MV-4-11 (cell line): ENCODE measurements at places on chromosomes 6 and 20.

DNA sequence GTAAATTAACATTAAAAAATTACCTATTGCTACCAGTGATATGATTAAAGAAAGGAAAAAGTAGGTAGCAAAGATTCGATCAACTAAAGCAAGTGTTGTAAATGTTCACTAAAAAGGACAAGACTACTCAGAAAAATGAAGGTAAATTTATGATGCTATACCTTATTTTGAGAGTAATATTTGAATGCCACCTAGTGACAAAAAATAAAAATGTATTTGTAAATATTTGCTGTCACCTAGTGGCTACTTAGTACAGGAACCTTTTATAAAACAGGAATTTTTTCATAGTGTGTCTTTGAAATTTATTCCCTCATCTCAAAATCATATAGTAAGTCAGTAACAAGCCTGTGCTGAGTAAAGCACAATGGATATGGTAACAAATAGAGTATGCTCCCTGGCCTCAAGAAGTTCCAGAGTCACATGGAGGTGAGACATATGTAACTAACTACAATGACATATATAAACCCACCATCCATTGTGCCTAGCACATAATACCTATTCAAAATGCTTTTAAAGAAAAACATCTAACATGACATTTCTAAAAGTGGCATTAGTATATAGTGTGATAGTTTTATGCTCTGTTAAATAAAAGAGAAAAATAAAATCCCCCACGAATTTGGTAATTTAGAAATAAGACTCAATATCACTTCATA lies 193.1 kb upstream of the SIM1 start:
- DNase-seq: peak; percentile 30

DNA sequence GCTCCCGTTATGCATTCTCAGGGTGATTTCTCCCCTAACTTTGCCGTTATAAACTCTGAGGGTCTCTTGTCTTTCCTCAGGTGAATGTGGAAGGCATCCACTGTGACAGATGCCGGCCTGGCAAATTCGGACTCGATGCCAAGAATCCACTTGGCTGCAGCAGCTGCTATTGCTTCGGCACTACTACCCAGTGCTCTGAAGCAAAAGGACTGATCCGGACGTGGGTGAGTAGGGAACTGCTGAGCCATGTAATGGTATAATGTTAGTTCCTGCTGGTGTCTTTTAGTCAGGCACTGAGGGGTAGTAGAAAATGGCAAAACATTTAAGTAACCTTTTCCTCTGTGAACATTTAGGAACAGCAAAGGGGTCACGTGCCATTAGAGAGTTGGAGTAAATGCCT lies 395.4 kb downstream of the ARHGAP18 start:
- no peak for DNase-seq

- no peak for DNase-seq
These were observed 179.7 kb downstream of the HIVEP2 start for GRCh38 chr6:142765306-142765705.

GRCh38 chr20:22540832-22541231 lies 43.5 kb downstream of the FOXA2 start:
- DNase-seq: no peak

GRCh38 chr6:43758617-43759050 lies 11.4 kb upstream of the VEGFA start:
- DNase-seq: no peak

DNA sequence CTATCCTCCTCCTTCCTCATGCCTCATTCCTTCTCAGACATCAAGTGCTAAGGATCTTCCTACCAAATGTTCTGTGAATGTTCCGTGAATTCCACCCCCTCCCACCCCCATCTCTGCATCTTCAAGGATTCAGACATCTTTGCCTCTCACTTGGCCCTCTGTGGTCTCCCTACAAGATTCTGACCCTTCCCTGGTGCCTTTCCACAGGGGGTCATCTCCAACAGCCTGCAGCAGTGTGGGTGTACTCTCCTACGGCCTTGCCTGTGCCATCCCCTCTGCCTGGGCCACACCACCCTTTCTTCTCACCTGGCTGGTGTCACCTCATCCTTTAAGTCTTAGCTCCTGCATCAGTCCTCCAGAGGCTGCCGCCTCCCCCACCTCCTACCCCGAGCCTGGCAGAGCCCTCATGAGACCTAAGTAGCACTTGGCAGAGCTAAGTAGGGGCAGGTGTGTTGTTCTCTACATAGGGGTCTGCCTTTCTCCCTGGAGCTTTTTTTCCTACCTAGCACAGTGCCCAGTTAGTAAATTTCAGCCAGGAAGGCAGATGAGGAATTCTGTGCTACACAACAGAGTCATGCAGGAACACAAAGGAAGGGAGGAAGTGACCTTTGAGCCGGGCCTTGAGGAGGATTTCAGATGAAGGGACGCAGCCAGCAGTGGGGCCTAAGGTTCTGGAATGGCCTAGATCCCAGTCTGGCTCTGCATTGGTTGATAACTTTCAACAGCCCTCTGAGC lies 43.1 kb downstream of the TM9SF4 start:
- DNase-seq: no peak

GRCh38 chr6:149964308-149965193 lies 808 bp downstream of the ULBP1 start:
- DNase-seq: no peak

DNA sequence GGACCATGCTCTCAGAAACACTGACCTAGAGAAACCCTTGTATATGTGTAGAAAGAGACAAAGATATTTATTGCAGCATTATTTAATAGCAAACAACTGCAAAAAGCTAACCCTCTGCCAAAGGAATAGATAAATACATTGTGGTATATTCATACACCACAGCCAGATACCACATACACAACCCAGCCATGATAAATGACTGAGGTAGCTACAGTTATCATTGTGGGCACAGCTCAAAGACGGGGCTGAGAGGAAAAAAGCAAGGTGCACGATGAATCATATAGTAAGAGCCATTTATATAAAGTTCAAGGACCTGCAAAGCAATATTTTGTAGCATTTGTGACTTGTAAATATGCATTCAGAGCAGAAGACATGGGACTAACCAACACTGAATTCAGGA lies 30.8 kb downstream of the RSPO4 start:
- DNase-seq: no peak

GRCh38 chr20:58017970-58018530 lies 210.4 kb downstream of the ANKRD60 start:
- no peak for DNase-seq

- no peak for DNase-seq
These were observed 49.7 kb downstream of the PTPRA start for GRCh38 chr20:2922957-2923356.

GRCh38 chr6:135126034-135126433 lies 55.1 kb upstream of the MYB start:
- no peak for DNase-seq

DNA sequence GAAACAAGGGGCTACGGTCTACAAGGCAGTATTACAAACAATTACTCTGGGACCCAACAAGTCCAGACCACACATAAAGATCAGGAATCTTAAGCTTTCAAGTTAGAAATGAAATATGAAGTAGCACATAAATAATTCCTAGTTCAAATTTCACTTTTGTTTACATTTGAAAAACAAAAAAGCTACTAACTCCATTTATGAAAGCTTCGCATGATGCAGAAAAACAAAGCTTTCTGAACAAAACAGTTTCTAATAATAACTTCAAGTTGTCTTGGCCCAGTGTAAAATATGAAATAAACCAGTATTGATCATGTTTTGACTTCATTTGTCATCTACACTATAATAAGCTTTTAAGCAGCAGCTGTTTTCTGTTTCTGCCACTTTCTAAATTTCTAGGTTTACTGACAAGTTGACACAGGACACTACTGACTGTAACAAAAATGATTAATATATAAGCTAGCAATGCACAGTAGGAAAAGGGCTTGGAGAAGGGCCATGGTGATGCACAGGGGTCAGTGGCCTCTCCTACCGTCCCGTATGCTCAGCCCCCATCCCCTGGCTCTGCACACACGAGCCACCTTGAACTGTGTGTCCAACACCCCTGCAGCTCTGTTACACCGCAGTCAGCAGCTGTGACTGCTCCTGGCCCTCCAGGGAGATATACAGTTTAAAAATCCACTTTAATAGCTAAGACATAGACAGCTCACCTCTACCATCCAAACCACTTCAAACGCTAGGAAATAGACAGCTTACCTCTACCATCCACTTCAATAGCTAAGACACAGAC lies 13.3 kb upstream of the RAB22A start:
- DNase-seq: no peak

DNA sequence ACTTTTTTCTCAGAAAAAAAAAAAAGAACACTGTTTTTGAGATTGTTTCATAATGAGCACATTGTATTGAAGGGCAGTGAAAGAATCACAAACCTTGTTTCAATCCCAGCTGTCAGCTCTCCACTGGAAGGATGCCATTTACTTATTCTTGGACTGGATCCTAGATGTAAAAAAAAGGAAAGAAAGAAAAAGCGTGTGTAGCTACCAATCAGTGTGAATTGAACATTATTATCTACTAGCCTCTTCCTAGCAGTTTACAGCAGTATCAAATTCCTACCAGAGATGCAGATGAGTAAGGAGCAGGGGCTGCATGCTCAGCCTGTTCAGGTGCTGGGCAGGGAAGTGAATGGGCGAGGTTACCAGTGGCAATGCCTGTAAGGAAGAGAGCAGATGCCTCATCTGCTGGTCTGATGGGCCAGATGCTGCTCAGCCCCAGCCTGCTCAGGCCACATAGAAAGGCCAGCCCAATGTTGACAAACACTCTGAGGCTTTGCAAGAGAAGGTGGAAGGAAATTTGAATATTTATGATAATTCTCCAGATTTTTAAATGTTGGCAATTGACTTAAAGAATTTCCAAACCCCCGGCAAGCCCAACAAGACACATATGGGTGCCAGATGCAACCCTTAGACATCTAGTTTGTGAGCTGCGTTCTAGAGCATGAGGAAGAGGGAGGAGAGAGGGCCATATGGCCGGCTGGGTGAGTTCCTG lies 189.5 kb downstream of the IBTK start:
- no peak for DNase-seq

DNA sequence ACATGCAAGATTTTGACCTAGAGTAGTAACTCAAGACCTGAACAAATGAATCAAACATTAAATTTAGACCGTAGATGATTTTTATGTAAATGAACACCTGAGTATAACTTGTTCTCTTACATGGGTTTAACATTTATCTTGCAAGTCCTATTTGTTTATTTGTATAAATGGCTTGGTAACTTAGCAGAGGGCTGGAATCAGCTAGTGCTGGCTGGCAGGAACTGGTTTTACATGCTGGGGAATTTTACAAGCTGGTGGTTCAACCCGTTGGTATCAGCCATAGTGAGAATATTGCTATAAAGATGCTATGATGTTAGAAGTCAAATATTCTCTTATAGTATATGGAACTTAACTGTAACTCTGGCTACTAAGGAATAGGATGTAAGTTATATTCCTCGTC lies 8.9 kb downstream of the SLC22A2 start:
- no peak for DNase-seq

GRCh38 chr6:91681296-91681695 lies 1094.4 kb upstream of the MAP3K7 start:
- DNase-seq: peak; percentile 80

- DNase-seq: no peak
These were observed 375 bp upstream of the TMEM14C start for GRCh38 chr6:10722570-10722819.

- DNase-seq: peak; percentile 95
These were observed 58.2 kb downstream of the PIGU start for GRCh38 chr20:34618676-34619075.

DNA sequence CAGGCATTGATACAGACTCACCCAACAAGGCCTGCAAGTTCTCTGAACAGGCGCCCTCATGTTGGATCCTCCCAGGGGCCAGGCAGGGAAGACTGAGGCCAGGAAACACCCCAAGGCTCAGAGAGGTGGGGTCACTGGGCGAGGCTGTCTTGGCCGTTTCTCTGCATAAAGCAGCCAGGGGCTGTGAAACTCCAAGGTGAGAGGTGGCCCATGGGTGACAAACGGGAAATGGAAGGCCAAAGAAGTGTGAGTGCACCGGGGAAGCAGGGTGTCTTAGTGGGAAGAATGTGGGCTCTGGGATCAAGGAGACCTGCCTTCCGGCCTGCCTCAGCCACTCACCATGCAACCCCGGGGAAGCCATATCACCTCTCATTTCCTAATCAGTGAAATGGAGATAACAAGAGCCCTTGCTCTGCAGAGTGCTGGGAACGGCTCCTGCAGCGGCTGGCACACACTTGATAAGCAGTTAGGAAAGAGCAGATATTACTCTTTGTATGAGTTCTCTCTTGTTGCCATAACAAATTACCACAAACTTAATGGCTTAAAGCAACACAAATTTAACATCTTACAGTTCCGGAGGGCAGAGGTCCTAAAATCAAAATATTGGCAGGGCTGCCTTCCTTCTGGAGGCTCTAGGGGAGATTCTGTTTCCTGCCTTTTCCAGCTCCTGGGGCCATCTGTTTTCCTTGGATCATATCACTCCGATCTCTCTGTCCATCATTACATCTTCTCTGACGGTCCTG lies 168.6 kb downstream of the NFATC2 start:
- no peak for DNase-seq

GRCh38 chr6:53734473-53735299 lies 60.1 kb upstream of the LRRC1 start:
- DNase-seq: peak; percentile 20

GRCh38 chr20:53163486-53163885 lies 191.3 kb downstream of the TSHZ2 start:
- no peak for DNase-seq

DNA sequence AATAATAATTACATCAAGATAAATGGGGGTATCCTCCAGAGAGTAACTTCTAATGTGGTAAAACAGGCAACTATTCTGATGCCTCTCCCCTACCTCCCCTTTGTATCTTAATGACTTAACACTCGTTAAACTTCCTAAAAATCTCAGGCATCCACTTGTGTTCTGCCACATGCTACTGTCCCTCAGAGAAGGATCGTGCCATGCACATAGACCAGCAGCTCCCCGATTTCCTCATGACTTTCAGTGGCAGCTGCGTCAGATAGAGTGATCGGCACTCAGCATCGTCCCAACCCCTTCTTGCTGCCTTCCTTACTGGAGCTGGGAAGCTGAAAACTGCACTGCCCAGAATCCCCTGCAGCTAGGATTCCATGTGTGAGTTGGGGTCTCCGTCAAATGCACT lies 32.1 kb downstream of the RIPOR2 start:
- DNase-seq: no peak

DNA sequence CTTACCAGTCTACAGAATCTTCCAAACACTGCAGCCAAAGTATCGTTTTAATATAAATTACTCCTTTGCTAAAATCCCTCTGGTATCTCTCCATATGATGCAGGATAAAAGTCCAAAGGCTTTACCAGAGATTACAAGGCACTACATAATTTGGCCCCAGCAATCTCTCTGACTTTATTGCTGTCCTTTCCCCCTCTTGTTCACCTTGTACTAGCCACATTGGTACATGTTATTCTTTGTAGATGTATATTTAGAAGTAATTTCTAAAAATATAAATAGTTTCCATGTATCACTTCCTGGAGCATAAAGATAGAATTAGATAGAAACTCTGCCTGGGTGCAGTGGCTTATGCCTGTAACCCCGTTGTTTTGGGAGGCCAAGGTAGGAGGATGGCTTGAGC lies 28.7 kb upstream of the FAM83B start:
- no peak for DNase-seq
